ENCODE measurements at places on chromosomes 12 and 14.
A peak's percentile ranks its signal among the peaks of the same experiment; 100 is the strongest.

DNA sequence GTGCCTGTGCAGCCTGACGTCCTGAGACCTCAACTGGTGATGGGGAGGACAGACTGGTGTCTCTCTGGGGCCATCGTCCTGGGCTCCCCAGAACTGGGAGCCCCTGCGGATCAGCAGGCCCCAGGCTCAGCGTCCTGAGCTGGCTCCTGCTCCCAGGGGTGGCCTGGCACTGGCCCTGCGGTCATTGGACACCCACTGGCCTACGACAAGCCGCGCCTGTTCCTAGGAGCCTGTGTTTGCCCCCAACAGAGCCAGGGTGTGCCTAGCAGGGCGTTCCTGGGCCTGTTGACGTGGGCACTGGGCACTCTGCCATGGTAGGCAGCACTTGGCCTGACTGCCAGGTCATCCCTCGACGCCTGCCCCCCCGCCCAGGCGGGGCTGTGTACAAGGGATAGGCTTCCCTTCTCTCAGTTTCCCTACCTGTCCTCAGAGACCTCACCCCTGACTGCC lies 8.4 kb downstream of the ADSS1 start:
- DNase-seq = no peak

GRCh38 chr12:42732908-42733411 lies 143.4 kb upstream of the PRICKLE1 start:
- DNase-seq = no peak

GRCh38 chr12:80709811-80710726 lies 2.6 kb downstream of the MYF6 start:
- DNase-seq = no peak

- no peak for DNase-seq
Observed at GRCh38 chr14:51516706-51517395, 134.9 kb upstream of the FRMD6 start.

GRCh38 chr14:106622200-106622745 lies 1095.9 kb downstream of the TMEM121 start:
- DNase-seq = peak; percentile 42

DNA sequence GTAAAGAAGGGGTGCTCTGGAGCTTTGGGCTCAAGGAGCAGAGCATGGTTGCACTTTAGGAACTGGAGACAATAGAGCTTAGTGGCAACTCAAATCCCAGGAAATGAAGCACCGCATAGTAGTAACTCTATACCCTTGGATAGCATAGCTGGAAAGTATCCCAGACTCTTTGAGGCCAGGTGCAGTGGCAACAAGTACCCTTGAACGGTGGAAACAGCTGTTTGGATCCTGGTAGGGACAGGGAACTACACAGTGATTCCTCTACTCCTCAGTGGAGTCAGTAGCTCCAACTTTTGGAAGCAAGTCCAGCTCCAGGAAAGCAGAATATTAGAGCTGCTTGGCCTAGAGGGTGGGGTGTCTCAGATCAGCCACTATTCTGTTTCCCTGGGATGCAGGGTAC lies 129.0 kb upstream of the WSCD2 start:
- no peak for DNase-seq

DNA sequence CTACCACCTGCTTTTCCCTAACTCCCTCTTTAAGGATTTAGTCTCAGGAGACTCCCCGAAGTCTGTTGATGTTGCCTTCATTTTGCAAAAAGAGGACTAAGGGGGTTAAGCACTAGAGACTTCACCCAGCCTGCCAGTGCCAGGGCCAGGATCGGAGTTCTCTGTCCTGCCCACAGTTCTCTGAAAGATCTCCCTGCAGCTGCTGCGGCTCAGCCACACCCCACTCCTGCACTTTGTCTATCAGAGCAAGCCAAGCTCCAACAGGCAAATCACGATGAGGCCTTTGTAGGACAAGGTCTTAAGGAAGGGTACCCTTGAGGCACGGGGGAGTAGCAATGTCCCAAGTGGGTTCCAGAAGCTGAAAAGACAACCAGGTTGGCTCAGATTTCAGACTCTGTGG lies 148.8 kb upstream of the EGLN3 start:
- no peak for DNase-seq

DNA sequence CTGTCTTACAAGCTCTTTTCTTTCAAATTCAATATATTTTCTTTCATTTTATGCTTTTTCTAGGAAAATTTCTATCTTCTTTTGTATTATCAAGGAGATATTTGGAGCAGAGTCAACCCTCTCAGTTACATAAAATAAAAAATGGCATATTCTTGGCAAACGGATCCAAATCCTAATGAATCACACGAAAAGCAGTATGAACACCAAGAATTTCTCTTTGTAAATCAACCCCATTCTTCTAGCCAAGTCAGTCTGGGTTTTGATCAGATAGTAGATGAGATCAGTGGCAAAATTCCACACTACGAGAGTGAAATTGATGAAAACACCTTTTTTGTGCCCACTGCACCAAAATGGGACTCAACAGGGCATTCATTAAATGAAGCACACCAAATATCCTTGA lies 20.6 kb downstream of the PIK3C2G start:
- DNase-seq = no peak

DNA sequence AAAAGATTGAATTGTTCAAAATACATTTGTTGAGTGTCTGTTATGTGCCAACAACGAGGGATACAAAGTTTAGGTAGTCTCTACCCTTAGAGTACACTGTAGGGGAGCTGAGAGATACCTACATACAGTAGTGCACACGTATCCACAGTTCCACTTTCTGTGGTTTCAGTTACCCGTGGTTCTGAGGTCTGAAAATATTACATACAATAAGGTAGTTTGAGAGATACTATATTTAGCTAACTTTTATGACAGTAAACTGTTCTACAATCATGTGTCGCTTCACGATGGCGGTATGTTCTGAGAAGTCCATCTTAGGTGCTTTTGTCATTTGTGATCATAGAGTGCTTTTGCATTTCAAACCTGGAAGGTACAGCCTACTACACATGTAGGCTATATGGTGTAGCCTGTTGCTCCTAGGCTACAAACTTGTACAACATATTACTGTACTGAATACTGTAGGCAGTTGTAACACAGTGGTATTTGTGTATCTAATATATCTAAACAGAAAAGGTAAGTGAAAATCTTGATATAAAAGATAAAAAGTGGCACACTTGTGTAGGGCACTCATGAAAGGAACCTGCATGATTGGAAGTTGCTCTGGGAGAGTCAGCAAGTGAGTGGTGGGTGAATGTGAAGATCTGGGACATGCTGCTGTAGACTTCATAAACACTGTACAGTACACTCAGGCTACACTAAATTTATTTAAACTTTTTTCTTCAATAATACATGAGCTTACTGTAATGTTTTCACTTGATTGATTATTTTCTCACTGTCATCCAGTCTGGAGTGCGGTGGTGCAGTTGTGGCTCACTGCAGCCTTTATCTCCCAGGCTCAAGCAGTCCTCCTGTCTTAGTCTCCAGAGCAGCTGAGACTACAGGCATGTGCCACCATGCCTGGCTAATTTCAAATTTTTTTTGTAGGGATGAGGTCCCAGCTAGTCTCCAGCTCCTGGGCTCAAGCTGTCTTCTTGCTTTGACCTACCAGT lies 4.0 kb downstream of the CPSF6 start:
- peak; percentile 17 for DNase-seq

GRCh38 chr12:67515679-67516340 lies 132.7 kb upstream of the DYRK2 start:
- DNase-seq = peak; percentile 61

DNA sequence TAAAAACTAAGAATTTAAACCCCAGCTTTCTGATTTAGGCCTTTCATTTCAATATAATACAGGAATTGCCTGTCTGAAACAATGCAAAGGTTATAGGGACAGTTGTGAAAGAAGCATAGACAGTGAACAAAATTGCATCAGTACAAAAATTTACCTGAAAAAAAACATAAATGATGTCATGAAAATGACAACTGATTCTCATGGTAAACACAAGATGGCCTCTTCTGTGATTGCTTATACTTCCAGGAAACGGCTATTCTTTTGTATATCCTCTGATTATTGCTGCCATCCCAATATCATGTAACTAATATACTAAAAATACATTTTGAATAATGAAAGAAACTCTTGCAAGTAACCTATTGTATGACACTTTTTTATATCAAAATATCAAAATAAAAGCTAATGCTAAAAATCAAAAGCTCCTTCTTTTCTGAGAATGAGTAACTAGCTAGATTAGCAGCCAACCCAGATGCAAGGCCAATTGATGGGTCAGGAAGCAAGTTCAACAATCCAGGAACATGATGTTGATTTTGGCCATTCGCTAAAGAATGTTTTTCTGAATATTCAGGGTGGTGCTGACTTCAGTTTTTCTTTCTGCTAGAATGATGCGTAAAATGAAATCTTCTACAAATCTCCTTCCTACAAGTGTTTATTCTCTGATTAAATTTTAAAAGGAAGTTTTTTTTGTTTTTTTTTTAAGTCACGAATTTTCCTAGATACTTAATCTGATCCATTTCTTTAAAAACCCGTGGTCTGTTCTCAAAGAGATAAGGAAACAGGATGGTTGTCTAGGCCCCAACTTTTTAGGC lies 83.6 kb downstream of the ALX1 start:
- DNase-seq = no peak

- DNase-seq = no peak
Observed at GRCh38 chr12:67671419-67671818, 22.9 kb downstream of the DYRK2 start.

DNA sequence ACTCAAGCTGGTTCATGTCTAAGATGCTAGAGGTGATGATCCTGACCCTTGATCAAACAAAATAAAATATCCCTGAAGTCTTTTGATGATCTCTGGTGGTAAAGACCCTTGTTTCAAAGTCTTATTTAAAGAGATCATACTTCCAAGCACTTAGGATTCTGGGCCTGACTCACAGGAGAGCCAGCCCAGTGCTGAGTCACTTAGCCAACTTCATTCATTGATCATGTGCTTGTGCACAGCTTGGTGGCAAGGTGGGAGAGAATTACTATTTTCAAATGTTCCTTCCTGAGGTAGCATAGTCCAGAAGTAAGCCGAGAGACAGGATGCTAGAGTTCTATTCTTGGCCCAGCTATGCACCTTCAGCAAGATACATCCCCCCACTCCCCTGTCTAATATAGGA lies 40.6 kb downstream of the SCN8A start:
- DNase-seq = no peak

- no peak for DNase-seq
Observed at GRCh38 chr12:102728506-102729242, 188.4 kb downstream of the PAH start.

GRCh38 chr14:59330455-59330854 lies 134.7 kb downstream of the GPR135 start:
- no peak for DNase-seq

DNA sequence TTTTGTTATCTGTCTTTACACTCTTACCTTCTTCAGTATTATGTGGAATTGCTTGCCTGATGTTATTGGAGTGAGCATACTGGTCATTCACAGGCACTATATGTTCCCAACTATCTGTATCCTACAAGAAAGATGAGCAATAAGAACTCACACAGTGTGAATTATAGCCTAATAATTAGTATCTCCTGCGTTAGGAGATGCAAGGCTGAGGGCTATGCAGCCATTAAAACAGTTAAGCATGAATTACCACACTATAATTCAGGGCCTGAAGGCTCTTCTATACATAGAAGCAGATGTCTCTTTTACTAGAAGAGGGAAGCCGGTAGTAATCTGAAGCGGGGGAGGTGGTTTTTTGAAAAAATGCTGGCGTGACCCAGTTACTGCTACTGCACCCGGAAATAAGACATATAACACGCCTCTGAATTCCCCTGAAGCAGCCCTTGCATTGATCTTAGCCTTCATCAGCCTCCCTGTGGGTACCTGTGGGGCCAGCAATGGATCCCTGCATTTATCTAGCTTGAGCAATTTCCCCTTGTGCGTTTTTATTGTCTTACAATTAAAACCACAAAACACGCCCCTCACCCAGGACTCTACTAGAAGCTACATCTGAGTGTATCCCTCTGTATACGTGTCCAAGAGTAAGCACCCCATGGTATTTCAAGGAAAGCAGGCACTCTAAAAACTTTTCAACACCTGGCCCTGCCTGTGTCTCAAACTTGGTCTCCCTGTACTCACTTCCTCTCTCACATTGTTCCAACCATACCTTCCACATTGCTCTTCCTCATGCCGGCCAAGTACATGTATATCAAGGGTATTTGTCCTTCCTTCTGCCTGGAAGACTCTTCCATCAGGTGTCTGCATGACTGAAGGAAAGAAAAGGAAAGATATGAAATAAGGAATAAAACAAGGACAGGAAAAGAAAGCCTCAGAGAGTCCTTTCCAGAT lies 210.9 kb upstream of the ARID2 start:
- peak; percentile 73 for DNase-seq

DNA sequence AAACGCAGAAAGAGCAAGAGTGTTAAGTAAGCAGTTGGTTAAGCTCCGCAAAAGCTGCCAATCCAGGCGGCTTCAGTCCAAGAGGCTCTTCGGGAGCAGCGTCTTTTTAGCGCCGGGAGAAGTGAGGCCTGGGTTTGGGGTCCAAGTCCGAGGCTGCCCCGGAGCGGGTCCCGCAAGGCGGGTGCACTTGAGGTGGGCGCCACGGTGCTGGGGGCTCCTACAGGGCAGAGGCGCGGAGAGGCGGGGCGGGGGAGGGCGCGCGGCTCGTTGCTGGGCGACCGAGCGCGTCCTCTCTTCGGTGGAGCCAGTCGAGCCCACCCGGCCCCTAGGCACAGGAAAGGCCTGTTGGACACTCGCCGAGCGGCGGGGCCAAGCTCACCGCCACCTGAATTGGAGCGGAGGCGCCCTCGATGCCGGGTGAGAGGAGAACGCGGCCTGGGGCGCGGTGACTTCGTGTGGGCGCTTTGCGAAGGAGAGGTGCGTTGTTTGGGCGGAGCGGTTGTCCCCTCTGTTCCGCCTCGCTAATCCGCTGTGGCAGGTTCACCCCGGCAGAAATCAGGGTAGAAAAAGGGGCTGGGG lies 15.6 kb downstream of the TTC6 start:
- DNase-seq = no peak

DNA sequence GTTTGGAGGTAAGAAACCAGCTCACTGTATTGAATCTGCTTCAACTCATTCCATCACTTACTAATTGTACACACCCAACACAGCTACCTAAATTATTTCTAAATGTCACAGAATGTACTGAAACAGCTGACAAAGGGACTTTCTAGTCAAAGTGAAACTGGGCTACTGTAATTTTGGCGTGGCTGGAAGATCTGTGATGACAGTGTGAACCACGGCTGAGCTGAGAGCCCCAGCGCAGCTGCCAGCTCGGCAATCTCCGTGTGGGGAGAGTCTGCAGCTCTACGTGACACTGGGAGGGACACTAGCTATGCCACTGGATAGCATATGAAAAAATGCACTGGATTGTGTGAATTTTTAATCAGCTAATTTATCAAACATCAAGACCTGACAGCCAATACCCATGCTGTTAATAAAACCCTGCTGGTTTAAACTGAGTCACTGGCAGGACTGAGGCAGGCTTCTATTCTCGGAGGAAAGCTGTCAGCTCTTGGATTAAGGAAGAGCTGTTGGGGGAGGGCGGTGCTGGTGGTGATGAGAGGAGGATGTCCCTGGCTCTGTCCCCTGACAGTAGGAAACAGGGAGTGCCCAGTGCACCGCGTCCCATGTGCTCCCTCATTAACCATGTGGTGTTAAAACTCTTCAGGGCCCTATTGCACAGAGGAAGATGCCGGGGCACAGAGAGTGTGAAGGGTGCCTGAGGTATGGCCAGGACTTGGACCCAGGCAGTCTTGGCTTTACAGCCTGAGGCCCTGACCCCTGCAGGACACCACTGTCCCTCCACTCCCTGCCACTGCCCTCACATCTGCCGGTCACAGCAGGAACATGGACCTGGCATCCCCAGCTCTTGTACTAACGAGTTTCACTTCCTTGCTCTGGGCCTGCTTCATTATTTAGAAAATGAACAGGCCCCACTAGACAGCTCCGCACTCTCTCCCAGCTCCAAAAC lies 13.3 kb downstream of the SLC15A4 start:
- peak; percentile 34 for DNase-seq

All from CD4-positive, alpha-beta T cell treated with Interleukin-10 for 1 hour (primary cell).